DND-41 (cell line): ENCODE measurements at places on chromosomes 16 and 17.
A peak's percentile ranks its signal among the peaks of the same experiment; 100 is the strongest.

DNA sequence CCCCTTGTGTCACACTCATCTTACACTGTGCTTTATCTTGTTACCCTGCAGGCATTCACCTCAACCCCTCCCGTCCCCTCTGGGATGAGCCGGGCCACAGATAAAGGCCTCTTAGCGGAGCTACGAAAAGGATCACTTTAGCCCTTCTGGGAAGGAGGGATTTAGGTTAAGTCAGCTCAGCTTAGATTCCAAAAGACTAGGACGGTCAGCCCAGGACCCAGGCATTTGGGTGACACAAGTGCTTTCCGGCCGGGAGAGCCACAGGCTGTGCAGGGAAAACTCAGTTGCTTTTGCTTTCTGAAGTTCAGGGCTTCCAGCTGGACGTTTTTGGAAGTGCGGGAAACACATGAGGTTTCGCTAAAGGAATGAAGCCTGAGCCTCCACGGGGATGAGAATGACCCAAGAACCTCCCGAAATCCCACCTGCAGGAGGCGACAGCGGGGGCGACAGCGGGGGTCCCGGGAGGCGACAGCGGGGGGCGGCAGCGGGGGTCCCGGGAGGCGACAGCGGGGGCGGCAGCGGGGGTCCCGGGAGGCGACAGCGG lies 11.6 kb upstream of the METRNL start:
- no peak for DNase-seq

DNA sequence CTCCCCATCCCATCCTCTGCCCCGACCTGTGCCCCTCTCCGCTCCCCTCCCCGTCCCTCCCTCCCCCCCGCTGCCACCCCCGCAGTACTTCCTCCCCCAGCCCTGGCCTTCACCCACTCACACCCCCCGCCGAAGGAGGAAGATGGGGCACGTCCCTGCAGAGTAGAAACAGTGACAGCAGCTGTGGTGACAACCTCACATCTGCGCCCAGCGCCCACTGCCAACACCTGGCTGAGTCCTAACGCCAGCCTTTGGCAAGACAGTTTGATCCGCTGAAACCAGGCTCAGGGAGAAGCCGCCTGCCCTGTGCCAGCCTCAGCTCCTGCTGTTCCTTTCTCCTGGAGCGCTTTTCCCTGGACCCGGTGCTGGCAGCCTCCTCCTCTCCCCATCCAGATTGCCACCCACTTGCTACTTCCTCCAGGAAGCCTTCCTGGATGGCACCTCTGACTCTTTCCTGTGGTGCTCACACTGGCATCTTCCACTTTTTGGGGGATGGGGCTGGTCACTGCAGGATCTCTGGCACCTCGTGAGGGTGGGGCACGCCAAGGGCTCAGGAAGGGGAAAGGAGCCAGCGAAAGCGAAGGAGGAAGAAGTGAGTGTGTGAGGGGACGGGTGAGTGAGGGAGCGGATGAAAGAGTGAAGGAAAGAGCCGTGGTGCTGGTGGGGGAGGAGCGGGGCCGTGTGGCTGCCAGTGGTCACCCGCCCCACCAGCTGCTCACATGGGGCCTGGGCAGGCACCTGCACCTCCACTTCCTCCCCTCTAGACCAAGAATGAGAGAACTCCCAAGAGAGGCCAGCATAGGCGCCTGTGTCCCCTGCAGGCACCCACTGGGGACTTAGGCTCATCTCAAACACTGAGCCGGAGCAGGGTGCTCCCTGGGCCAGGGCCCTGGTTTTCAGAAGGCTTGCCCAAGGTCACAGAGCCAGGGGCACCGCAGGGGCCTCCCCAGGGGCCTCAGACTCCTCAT lies 27.0 kb downstream of the ZFPM1 start:
- peak; percentile 72 for DNase-seq

DNA sequence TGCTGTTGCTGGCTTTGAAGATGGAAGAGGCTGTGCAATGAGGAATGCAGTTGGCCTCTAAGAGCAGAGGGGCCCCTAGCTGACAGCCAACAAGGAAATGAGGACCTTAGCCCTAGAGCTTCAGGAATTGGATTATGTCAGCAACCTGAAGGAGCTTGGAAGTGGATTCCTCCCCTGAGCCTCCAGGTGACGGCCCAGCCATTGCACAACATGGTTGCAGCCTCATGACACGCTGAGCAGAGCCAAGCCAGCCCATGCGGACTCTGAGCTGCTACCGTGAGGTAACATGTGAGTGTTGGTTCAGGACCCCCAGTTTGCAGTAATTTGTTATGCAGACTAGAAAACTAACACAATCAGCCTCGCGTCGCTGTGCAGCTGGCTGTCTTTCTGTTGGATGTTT lies 20.2 kb downstream of the CCDC42 start:
- DNase-seq: no peak

- DNase-seq: no peak
Measured at GRCh38 chr16:78535098-78535497, 435.6 kb downstream of the WWOX start.

DNA sequence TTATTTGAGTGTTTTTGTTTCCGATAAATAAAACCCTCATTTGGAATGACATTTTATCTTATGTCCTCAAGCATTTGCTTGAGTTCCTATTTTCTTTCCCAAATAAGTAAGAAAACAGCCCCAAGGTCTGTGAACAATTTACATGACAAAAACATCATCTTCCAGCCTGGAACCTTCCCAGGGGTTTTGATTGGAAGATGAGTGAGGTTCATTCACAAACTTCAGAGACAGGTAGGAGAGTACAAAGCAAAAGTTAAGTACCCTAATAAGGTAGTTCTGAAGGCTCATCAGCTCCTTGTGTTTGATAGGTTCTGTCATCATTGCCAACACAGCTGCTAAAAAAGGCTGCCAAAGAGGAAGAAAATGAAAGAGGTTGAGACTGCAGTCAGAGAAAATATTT lies 772.8 kb downstream of the CDH8 start:
- DNase-seq: no peak

GRCh38 chr16:23229714-23230113 lies 47.2 kb downstream of the SCNN1G start:
- no peak for DNase-seq

GRCh38 chr17:49341356-49341755 lies 20.7 kb downstream of the ZNF652 start:
- DNase-seq: no peak

GRCh38 chr17:64491994-64492393 lies 4.9 kb downstream of the POLG2 start:
- DNase-seq: no peak

GRCh38 chr17:28293994-28294393 lies 25.0 kb upstream of the TMEM97 start:
- no peak for DNase-seq
